ENCODE measurements at places on chromosomes 5 and 9. TPM values are rescaled to one million over a fixed set of nuclear protein-coding genes. Genes with fewer than 3 reads are reported as not detected.

DNA sequence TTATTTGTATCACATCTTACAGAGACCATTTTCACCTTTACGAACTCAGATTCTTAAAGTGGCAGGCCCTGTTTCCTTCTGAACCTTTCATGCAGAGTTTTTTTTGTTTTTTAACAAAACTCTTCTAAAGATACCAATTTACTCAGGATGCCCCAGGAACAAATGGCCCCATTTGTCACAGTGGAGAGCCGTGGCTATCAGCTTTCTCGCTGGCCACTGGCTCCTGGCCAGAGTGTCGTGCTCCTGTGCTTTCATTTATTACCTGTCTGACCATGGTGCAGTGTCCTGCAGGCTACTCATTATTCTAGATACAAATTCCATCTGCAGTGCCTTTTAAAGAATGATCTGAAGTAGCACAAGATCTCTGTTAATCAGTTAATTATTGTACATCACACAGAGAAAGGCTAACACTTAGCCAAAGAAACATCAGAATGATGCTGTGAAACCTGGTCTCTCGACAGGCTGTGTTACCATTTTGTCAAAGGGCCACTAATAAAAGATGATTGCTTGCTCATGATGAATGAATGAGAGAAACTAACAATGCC, 27.8 kb downstream of the ADRA1B start:
- DNase-seq, result no peak

The TRAPPC13 gene
- 42.0 TPM for total RNA-seq

DNA sequence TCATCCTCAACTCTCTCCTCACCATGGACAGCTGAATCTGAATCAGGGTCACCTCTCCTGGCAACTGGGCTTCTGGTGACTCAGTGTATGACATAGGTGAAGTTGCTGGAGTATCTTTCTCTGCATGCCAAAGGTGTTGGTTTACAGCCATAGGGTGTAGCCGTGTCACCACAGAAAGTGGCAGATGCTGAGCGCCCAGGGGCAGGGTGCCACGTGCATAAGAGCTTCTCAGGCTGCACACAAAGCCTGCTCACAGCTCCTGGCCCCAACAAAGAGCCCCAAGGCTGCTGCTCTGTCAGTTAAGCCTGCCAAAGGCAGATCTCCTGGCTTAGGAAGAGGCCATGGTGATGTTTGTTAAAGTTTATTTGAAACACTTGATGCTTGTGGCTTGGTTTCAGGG, 297.7 kb upstream of the WWC1 start:
- DNase-seq, result no peak

- no peak for DNase-seq
These were observed 81.7 kb upstream of the LARP1 start for GRCh38 chr5:154673506-154673905.

GRCh38 chr5:114665551-114665950, 303.7 kb downstream of the KCNN2 start:
- no peak for DNase-seq

GRCh38 chr5:147979761-147980160, 73.4 kb upstream of the C5orf46 start:
- DNase-seq, result no peak

The ESM1 gene
- 12.5 TPM for total RNA-seq

DNA sequence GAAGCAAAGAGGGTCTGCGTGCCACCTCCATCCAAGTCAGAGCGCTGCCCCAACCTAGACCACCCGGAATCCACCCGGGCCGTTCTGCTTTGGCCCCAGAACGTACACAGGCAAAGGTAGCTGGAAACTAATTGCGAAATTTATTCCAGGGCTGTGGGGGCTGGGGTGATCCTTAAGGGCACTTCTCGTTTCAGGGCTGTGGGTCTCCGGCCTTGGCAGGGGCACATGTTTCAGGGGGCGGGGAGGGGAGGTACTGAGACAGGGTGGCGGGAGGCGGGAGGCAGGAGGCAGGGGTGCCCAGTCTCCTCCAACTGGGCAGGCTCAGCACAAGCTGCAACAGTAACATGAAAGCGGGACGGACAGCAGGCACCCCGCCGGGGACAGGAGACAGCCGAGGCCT, 26.1 kb downstream of the NR5A1 start:
- no peak for DNase-seq

The KIAA0825 gene
- 6.2 TPM for total RNA-seq

The NFX1 gene
- 43.4 TPM for total RNA-seq

GRCh38 chr9:5696884-5697283, 68.0 kb downstream of the RIC1 start:
- no peak for DNase-seq

DNA sequence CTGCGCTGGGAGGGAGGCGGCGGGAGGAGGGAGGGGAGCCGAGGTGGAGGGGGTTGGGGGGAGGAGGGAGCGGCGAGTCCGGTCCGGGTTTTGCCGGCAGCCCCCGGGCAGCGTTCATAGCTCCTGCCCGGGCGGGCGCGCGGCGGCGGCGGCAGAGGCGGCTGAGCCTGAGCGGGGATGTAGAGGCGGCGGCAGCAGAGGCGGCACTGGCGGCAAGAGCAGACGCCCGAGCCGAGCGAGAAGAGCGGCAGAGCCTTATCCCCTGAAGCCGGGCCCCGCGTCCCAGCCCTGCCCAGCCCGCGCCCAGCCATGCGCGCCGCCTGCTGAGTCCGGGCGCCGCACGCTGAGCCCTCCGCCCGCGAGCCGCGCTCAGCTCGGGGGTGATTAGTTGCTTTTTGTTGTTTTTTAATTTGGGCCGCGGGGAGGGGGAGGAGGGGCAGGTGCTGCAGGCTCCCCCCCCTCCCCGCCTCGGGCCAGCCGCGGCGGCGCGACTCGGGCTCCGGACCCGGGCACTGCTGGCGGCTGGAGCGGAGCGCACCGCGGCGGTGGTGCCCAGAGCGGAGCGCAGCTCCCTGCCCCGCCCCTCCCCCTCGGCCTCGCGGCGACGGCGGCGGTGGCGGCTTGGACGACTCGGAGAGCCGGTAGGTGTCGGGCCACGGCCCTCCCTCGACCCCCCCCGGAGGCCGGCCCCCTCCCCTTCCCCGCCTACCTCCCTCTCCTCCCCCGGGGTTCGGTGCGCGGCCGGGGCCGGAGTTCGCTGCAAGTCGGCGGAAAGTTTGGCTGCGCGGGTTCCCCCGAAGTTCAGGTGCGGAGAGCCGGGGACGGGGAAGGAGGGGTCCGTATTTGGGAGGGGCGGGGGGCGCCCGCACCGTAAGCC, at the start of gene CXXC5:
Gene CXXC5, plus strand, starts transcription at position 145 of the 877 bp plus-strand sequence. CDS start 32,175 bp downstream, outside the sequence.
- peak; percentile 90 for DNase-seq

DNA sequence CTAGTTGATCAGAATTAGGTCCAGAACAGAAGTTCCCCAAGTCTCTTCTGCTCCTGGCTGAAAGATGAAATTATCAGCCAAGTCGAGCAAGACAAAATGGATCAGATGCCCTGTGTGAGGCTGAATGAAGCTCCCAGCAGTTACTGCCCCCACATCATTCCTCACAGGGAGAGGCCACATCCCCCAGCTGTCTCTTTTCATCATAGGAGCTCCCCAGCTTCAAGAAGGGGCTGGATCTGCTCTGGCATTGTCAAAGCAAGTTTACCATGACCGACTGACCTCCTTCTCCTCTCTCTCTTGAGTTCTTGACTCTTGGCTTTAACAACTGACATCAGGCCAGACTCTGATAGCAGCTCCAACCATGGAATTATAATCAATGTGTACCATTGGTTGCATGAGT, 133.3 kb upstream of the RAD23B start:
- no peak for DNase-seq

GRCh38 chr5:17796757-17797396, 162.6 kb downstream of the TAF11L14 start:
- DNase-seq, result no peak

The COX7C gene
- 379 TPM for total RNA-seq

The GPR151 gene
- not detected for total RNA-seq

The F2RL2 gene
- 0.80 TPM for total RNA-seq

GRCh38 chr5:127621601-127622325, 27.1 kb upstream of the CTXN3 start:
- DNase-seq, result no peak

All from lung (tissue), 17 donors.